ENCODE measurements at places on chromosomes 1 and 21. TPM values are rescaled to one million over a fixed set of nuclear protein-coding genes. Genes with fewer than 3 reads are reported as not detected.

Gene GUCA2B
- total RNA-seq: not detected

Gene SPATA1
- total RNA-seq: 2.7 TPM

DNA sequence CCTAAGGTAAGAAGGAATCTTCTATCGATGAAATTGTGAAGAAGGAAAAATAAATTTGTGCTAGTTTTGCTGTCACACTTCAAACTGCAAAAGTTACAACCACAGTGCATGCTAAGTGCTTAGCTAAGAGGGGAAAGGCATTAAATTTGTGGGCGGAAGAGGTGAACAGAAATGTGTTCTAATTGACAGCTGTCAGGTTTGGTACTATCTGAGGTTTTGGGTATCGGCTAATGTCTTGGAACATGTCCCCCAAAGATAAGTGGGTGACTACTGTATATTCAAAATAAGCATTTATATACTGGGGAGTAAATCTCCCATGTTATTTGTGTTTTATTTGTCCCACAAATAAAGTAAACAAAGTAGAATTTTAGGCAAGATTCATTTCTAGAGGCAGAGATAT, 8.0 kb downstream of the CR1 start:
- no peak overlapping the region for H3K27ac ChIP-seq
- DNase-seq: no peak
- H3K36me3 ChIP-seq: no peaks in the 10 kb centered on the region
- H3K4me1 ChIP-seq: peaks cover 21% of the 10 kb centered on the region
- H3K27me3 ChIP-seq: peaks cover 10% of the 10 kb centered on the region

- peaks cover 2% of the 10 kb centered on the region for H3K4me1 ChIP-seq
- H3K27ac ChIP-seq: no peak overlapping the region
Measured at GRCh38 chr1:156465747-156466365, 34.7 kb downstream of the MEF2D start.
